ENCODE measurements at places on chromosomes 6 and 20.
A peak's percentile ranks its signal among the peaks of the same experiment; 100 is the strongest.

DNA sequence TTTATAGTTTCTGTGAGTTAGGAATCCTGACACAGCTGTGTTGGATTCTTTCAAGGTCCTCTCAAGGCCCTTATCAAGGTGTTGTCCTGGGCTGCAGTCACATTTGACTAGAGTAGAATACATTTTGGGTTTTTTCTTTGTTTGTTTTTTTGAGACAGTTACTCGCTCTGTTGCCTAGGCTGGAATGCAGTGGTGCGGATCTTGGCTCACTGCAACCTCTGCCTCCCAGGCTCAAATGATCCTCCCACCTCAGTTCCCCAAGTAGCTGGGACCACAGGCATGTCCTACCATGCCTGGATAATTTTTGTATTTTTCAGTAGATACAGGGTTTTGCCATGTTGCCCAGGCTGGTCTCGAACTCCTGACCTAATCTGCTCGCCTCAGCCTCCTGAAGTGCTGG lies 15.7 kb downstream of the NFYA start:
- no peak for DNase-seq

GRCh38 chr6:18436341-18436740 lies 49.2 kb downstream of the RNF144B start:
- no peak for DNase-seq

DNA sequence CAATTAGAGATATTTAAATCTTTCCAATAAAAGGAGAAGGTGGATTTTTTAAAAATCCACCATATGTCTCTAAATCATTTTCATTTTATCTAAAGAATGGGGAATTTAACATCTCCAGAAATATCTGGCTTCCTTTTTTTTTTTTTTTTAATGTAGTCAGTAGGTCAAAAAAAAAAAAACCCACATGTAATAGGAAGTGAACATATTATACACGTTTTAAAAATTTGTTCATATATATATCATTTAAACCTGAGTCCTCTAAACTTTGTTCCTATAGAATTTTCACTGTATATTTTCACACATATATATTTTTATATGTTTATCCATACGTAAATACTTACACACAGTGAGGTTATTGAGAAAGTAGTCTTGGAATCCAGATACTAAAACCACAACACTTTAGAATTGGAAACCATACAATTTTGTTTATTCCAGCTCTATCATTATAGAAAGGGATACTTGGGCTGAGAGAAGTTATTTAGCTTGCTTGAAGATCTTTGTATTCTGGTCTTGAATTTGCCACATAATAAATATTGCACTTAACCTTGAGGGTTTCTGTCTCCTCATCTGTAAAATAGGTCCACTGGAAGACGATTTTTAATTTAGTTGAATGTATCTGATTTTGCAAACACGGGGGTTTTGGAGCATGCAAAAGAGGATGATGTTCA lies 62.1 kb upstream of the ZNF217 start:
- no peak for DNase-seq

DNA sequence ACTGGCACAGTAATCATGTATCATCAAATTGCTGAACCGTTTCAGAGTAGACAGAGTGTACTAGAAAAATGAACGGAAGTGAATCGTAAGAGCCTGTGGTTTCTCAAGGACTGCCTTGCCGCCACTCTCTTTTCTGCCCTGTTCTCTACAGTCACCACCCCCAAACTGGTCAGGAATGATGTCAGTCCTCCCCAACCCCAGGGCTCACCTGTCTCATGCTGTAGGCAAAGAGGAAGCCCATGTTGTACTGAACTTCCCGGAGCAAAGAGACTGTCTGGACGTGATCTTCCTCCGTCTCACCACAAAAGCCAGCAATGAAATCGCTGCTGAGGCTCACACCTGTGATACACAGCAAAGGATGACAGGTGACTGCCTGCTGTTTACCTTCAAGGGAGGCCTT lies 31.0 kb downstream of the CDK5RAP1 start:
- DNase-seq: no peak

DNA sequence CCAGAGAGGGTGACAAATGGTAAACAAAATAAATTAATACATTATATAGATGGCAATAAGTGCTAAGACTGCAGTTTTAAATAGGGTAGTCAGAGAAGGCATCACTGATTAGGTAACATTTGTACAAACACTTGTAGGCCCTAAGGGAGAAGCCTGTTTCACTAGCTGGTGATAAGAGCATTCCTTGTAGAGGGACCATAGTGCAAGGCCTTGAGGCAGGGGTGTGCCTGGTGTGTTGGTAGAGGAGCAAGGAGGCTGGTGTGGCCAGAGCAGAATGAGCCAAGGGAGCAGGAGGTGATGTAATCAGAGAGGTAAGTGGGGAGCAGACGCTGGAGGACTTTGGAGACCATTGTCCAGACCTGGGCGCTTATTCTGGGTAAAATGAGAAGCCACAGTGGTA lies 70.7 kb downstream of the ANKRD6 start:
- DNase-seq: no peak

- no peak for DNase-seq
These were observed 13.5 kb upstream of the MAFB start for GRCh38 chr20:40702504-40702903.

DNA sequence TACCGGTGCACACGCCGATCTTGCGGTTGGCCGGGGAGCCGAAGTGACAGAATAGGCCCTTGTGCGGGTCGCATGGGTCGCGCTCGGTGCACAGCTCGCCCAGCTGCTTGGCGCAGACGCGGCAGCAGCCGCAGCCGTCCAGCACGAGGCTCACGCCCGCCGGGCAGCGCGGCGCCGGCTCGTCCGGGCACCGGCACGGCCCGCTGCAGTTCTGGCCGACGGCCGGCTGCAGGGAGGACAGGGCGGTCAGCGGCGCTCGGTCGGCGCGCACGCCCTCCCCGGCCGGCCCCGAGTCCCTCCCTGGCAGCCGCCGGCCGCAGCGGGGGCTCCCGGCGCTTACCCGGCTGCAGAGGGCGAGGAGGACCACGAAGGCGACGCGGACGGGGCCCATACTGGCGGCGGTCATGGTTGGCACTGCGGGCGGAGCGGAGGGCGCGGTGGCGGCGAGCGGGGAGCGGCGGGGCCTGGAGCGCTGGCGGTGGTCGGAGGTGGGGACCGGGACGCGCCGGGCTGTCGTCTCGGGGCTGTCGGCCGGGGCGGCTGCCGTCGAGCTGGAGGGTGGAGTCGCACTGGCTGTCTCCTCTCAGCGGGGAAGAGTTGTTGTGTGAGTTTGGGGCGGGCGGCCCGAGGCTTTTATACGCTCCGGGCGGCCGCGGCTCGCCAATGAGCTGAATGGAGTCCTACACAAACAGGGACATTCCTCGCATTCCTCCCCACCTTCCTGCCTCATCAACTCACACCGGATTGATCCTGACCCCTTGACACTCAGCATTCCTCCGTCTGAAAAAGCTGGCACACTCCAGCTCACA lies at the start of gene CCN2:
Gene CCN2 (minus strand): TSS at position 606 of the 809 bp plus-strand sequence. CDS start 200 bp downstream, at position 406.
- peak; percentile 30 for DNase-seq

DNA sequence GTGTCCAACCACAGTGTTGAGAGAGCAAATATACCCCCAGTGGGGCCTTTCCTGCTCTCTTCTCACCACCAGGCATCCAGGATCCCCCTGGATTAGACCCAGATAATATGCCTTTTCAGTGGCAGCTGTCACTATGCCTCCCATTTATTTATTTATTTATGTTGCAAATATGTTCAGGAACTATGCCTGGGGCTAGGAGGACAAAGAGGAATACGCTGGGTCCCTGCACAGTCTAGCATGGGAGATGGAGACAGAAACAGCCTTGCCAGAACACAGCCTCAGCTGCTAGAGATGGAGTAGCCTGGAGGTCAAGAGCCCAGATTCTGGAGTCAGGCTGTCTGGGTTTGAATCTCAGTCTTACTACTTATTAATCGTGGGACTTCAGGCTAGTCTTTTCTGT lies 74.6 kb upstream of the LRFN2 start:
- peak; percentile 39 for DNase-seq

- DNase-seq: no peak
These were observed 355.5 kb upstream of the HTR1E start for GRCh38 chr6:86581833-86582232.

- DNase-seq: no peak
These were observed 359.3 kb upstream of the PLCB4 start for GRCh38 chr20:8709627-8710026.

- no peak for DNase-seq
These were observed 122.8 kb upstream of the ZNF217 start for GRCh38 chr20:53716395-53716794.

DNA sequence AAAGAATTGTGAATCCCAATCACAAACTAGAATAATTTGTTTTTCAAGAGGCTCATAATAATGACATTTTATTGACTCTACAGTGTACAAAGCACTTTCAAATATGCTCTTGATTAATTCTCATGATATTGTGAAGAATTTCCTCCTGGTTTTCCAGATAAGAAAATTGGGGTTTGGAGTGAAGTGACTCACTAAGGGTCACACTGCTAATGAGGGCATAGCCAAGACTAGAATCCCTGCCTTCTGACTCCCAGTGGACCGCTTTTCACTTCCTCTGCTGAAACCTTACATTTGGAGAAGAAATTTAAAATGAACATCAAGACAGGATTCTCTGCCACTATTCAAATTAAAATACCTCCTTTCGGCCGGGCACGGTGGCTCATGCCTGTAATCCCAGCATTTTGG lies 38.3 kb upstream of the LTV1 start:
- DNase-seq: no peak

GRCh38 chr20:20317621-20318364 lies 50.1 kb upstream of the INSM1 start:
- DNase-seq: peak; percentile 43

DNA sequence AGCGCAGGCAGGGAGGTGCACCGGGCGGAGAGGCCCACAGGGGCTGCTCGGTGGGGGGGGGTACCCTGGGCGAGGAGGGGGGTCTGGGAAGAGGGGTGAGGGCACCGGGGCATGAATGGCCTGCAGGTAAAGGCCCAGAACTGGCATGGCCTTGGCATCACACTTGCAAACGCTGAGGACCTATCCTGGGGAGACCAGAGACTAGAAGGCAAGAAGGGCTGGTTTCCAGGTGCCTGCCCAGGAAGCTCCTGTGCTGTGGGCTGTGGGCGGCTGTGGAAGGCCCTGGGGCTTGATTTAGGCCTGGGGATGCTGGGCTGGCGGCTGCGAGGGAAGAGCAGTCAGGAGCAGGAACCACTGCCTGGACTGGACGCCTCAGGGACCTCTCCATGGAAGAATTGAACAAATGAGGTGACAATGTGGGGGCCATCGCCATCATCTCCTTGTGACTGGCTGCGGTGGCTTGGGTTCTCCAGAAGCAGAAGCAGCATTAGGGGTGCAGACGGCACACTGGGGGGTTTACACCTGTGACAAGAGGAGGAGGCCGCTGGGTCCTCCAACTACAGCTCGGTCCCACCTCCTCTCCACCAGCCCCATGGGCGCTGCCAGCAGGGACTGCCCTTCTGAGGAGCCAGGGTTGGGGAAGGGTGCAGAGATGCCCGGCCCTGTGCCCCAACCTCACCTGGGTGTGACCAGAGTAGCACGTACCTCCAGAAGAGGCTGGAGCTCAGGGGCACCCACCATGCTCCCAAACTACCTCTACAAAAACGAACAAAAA lies 32.1 kb upstream of the IRF4 start:
- DNase-seq: no peak

DNA sequence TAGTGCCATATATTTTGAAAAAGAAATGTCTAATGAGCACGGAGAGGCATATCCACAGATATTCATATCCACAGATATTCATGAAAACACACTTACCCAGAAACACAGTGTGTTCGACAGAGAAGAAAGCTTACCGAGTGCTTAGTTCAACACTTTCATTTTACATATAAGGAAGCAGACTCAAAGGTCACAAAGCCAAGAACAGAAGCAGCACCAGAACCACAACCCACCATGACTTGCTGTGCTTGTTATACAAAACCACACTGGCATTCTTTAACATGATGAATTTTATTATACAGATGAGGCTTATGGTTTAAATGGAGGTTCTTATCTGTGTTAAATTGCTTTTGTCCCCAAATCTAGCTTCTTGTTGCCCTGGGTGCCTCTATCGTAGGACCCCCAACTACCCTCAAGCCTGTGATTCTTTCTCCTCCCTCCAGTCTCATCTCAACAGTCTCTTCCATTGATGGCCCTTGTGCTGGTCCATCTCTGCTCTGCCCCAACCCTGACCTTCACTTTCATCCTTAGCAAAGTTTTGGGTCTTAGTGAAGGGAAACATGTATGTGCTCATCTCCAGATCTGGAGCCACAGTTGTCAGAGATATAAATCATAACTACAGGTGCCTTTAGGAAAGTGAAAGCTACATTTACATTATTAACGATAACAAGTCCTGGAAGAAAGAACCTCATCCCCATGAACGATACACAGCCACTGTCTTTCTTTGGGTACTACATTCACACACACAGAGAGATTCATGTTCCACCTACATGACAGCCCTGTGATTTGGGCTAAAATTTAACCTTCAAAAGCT lies 40.0 kb downstream of the SF3B5 start:
- no peak for DNase-seq

DNA sequence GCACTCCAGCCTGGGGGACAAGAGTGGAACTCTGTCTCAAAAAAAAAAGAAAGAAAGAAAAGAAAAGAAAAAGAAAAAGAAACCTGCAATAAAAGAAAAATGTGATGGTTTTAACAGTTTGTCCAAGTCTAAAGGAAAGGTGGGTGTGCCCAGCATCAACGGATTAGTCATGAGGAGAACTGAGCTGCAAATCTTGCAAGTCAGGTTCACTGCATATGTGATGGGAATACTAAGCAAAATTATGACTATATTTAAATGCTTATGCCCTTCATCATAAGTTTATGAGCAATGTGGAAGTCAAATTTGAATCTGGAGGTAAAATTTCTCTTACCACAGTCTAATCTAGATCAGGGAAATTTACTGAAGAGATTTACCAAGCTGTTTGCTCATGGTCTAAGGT lies 13.1 kb upstream of the CDK19 start:
- DNase-seq: no peak

DNA sequence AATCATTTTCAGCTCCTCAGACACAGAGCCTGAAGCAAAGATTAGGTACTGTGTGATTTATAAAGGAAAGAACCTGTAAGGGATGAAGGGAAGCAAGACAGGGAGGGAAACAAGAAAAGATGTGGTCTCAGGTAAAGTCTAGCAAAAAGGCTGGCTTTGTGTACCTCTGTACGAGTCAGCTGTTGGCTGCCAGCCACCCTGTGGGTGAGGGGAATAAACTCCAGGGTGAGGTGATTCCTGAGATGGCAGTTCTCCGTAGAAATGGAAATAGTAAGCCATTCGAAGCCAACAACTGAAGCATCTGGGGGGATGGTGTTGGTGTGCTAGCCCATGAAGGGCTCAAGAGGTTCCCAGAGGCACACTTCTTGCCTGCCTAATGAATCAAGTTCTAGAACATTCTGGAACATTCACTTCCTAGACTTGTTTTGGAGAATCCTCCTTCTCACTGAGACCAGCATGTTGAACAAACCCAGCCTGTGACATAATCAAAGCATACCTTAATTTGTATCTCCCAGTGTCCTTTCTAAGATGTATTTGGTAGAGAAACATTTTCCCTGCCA lies 10.6 kb upstream of the TTPAL start:
- DNase-seq: no peak

Data from NCI-H524 (cell line).